ENCODE measurements at places on chromosomes 6 and 20.

DNA sequence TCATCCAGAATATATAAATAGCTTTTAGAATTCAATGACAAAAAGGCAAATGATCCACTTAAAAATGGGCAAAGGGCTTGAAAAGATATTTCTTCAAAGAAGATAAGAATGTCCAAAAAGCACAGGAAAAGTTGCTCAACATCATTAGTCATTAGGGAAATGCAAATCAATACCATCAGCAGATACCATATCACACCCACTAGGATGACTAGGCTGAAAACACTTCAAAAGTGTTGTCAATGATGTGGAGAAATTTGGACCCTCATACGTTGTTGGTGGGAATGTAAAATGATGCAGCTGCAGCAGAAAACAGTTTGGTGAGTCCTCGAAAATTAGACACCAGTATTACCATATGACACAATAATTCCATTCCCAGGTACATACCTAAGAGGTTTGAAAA lies 303.6 kb upstream of the SLC35B3 start:
- no peak for DNase-seq

DNA sequence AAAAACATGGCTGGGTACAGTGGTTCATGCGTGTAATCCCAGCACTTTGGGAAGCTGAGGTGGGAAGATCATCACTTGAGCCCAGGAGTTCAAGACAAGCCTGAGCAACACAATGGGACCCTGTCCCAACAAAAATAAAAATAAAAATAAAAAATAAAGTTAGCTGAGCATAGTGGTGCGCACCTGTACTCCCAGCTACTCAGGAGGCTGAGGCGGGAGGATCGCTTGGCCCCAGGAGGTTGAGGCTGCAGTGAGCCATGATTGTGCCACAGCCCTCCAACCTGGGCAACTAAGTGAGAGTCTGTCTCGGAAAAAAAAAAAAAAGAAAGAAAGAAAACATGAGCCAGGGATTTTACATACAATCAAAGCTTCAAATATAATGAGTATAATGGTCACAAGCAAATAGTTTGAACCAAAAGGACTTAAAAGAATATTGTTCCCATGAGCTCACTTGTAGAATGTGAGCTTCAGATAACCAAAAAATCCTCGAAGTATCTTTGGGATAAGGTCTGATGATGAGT lies 31.1 kb downstream of the RANBP9 start:
- DNase-seq: no peak

GRCh38 chr6:96626759-96627364 lies 63.9 kb downstream of the FHL5 start:
- no peak for DNase-seq

DNA sequence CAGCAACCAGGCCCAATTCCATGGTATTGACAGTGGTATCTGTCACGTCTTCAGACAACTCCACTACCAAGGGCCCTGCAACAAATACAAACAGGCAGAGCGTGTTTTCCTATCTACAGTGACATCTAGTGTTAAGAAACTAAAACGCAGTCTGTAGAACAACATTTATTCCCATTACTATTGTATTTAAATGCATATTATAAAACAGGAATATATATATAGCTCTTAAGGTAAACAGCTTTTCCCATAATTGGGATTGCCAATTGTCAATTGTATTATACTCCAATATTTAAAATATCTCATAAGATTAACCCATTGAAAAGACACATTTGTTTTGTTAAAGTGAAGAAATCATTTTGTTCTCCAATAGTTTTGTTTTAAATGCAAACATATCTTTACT lies 97.2 kb downstream of the KIF16B start:
- DNase-seq: no peak

- DNase-seq: no peak
Observed at GRCh38 chr6:52373151-52373690, 11.3 kb downstream of the PAQR8 start.

DNA sequence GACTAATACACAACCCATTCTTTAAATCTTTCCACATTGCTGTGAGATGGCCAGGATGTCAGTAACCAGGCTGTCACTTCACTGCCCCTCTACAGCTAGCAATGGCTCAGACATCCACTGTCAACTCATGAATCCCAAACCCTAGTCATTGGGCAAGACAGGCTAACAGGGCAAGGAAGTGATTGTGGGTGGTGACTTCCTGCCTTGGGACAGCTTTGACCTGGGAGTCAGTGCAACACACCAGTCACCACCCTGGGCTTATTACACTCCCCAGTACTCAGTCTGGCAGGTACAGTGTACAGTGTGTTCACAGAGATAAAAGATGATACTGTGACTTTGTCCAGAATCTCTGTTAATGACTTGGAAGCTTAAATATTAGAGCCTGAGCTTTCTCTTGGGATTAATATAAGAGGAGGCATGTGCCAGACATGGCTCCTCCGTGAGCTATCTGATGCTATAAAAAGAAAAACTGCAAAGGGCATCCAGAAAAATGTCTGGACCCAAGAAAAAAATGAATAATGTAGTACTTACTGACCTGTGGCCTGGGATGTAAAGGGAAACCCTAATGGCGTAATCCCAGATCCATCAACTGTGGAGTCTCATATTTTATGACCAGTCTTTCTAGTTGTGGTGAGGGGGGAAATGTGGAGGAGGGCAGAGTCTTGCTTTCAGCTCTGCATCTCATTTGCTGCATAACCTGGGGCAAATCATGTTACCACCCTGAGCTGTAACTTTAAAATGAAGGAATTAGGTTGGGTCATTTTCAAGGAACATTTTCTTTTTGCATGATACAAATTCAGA lies 244.4 kb downstream of the SLC24A3 start:
- no peak for DNase-seq

DNA sequence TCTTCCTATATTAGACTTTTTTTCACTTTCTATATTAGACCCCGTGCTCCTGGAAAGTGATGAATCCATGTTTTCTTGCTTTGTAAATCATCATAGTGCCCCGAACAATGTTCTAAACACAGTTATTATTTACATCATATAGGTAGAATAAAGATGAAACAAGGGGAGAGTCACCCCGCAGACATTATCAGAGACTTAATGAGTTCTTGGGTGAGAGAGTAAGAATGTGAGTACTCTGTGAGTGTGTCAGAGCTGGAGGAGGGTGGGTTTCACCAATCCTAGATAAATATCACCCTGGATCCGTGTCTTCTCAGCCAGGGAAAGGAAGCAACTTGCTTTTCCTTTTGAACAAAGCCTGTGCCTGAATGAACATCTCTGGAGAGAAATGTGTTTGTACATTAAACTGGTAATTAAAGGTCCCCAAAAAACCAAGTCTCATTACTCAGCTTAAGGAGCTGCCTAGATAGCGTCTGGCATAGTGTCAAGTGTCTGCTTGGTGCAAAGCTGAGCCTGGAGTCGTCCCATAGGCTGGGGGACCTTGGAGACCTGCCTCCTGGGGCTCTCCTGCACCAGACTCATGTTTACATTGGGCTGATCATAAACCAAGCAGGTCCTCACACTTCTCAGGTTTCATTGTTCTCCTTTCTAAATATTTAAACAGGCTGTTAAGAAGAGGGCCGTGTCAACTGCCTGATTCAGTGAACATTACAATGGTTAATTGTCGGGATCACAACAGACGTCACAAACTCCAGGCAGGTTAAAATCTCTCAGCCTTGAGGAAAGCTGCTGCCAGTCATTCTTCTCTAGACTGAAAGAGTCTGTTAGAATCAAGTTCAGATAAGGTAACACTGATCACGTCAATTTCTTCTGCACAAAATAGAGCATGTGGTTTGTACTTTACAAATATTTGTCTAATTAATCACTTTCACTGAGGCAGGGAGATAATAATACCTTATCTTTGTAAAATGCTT lies 179.7 kb upstream of the MYLIP start:
- DNase-seq: no peak

GRCh38 chr6:99341862-99342455 lies 7.5 kb downstream of the FAXC start:
- DNase-seq: no peak

DNA sequence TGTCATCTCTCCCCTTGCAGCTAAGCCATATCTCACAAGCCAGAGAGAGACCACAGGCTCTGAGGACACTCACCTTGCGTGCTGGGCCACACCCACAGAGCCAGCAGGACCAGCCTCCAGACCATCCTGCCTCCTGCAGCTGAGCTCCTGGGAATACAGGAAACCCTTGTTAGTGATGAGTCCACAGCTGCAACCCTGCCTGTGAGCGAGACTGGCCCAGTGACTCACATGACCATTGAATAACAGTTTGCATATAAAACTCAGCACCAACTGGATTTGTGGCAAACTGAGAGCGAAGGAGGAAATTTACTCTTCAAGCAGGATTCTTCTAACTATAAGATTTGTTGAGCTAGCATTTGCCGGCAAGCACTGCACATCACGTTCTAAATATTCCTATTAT lies 3.0 kb downstream of the THBS2 start:
- DNase-seq: no peak

DNA sequence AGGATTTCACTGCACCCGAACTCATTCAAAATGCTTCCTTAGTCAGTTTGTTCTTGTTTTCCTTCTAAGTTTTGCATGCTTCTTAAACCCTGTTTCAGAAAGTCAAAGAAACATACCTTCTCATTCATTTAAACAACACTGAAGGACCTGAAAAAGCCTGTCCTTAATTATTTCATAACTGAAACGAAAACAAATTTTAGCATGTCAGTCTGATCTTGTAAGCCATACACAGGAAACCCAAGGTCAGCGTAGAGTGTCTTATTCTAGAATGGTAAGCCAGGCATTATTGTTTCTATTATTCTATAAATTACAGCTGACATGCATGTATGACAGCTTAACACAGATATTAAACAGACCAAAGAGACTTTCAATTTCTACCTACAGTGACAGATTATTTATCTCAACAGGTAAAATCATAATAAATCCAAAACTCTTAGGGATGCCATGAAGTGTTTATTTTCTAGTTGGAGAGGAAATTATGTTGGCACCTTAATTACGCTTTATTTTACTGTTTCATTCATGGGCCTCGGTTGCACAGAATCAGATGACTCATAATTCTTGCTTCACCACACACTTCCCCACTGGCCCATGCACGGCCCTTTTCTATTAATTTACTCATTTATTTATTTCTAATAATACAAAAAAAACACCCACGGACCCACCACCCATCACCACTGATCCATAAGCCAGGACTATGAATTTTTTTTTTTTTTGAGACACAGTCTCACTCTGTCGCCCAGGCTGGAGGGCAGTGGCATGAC lies 39.3 kb upstream of the DUSP22 start:
- DNase-seq: no peak

DNA sequence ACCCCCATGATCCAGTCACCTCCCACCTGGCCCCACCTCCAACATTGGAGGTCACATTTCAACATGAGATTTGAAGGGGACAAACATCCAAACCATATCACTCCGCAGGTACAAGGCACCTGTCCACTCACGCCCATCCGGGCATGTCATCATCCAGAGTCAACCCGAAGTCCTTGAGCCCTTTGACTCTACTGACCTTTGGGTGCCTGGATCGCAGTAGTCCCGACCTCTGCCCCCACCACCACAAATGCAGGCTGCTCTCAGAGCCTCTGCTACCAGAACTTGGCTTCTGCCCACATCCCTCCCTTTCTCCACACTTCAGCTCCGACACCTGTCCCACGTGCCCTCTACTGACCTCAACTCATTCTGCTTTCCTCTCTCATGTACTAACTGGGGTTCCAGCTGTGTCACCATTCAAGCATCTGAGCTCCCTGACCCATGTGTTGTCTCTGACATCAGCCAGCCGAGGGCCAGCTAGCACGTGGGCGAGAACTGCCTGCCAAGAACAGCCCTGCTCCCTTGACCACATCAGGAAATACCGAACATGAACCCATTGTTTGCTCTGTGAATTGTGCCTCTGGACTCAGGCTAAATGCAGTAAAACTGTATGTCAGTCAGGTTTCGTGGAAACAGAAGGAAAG lies 498.3 kb upstream of the SULF2 start:
- DNase-seq: no peak

DNA sequence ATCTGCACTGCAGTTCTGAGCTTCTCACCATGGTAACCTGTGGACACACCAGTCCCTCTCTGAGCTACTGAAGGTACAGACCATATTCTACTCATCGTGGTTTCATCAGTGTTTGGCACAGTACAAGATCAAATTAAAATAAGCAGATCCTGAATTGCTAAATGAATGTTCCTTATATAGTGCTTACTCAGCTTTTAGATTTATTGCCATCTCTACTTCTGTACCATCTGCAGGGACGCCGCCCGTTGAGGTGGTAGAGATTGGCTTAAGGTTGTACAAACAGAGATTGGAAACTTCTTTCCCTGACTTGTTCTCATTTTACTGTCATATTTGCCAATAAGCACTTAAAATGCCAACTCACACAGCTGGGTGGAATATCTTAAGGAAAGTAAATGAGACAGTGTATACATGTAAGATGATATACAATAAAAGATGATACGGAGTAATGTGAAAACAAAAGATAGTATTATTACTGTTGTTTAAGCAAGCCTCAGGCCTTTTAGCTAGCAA lies 223.4 kb upstream of the FOXQ1 start:
- no peak for DNase-seq

- no peak for DNase-seq
Observed at GRCh38 chr6:118815495-118815894, 78.5 kb upstream of the ASF1A start.

- no peak for DNase-seq
Observed at GRCh38 chr6:89596484-89596883, 42.1 kb downstream of the LYRM2 start.

- no peak for DNase-seq
Observed at GRCh38 chr20:57592263-57593092, 27.7 kb downstream of the ZBP1 start.

DNA sequence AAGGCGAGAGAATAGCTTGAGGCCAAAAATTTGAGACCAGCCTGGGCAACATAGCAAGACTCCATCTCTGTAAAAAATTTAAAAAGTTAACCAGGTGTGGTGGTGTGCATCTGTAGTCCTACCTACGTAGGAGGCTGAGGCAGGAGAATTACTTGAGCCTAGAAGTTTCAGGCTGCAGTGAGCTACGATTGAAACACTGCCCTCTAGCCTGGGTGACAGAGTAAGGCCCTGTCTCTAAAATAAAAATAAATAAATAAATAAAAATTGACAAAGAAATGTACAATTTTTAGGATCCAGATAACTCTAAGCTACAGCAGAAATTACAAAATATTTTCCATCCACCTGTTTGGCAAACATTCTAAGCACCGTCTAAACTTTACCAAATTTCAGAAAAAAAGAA lies 941.0 kb upstream of the ADGRB3 start:
- no peak for DNase-seq

- DNase-seq: no peak
Observed at GRCh38 chr20:7497985-7498384, 442.3 kb downstream of the HAO1 start.

GRCh38 chr6:48388044-48388443 lies 277.0 kb upstream of the PTCHD4 start:
- DNase-seq: no peak

- DNase-seq: no peak
Observed at GRCh38 chr20:37522260-37523011, 1.4 kb downstream of the NNAT start.
